ENCODE measurements at places on chromosomes 11 and 22. TPM values are rescaled to one million over a fixed set of nuclear protein-coding genes. Genes with fewer than 3 reads are reported as not detected.

The EIF3L gene
- 181 TPM for total RNA-seq

The MMP13 gene
- total RNA-seq: not detected

The CTSW gene
- not detected for total RNA-seq

The KCNK4 gene
- total RNA-seq: not detected

The SOX6 gene
- 1.8 TPM for total RNA-seq

The VSIG2 gene
- total RNA-seq: not detected

The ENTHD1 gene
- total RNA-seq: not detected

The OR4A15 gene
- total RNA-seq: not detected

The SPI1 gene
- total RNA-seq: not detected

The CRYBA4 gene
- total RNA-seq: not detected

The SCN2B gene
- 0.33 TPM for total RNA-seq

The DYNC2H1 gene
- 74.0 TPM for total RNA-seq

The MRGPRE gene
- total RNA-seq: not detected

The ADAMTS15 gene
- 8.6 TPM for total RNA-seq

The ALG12 gene
- total RNA-seq: 8.3 TPM

The OR52N4 gene
- total RNA-seq: not detected

The RASSF7 gene
- 2.5 TPM for total RNA-seq

The CCDC87 gene
- 0.45 TPM for total RNA-seq

The FBLN1 gene
- 335 TPM for total RNA-seq

The RPLP2 gene
- 99.4 TPM for total RNA-seq

The MRGPRX3 gene
- not detected for total RNA-seq

The FOSL1 gene
- total RNA-seq: 11.4 TPM

The HTR3B gene
- not detected for total RNA-seq

The MMP27 gene
- total RNA-seq: not detected

The SIRT3 gene
- 4.2 TPM for total RNA-seq

The TXNRD2 gene
- total RNA-seq: 16.4 TPM

The NUP98 gene
- total RNA-seq: 66.8 TPM

The FERMT3 gene
- 7.2 TPM for total RNA-seq

The DKK3 gene
- 334 TPM for total RNA-seq

The CREBZF gene
- 50.9 TPM for total RNA-seq

The KRTAP5-9 gene
- not detected for total RNA-seq

The LARGE1 gene
- 15.0 TPM for total RNA-seq

The PNPLA5 gene
- not detected for total RNA-seq

The KCNJ5 gene
- not detected for total RNA-seq

The MDK gene
- total RNA-seq: 52.2 TPM

The DUSP8 gene
- total RNA-seq: not detected

The OR51B4 gene
- not detected for total RNA-seq

The PATE4 gene
- not detected for total RNA-seq

The CECR2 gene
- not detected for total RNA-seq

The OR8D4 gene
- total RNA-seq: 0.09 TPM

The HMBS gene
- 5.3 TPM for total RNA-seq

The SLC6A5 gene
- total RNA-seq: not detected

The SLC35C1 gene
- 2.7 TPM for total RNA-seq

The IFITM10 gene
- total RNA-seq: 2.2 TPM

Measured in fibroblast of the aortic adventitia (primary cell).